ENCODE measurements at places on chromosomes 4 and X. TPM values are rescaled to one million over a fixed set of nuclear protein-coding genes. Genes with fewer than 3 reads are reported as not detected.

DNA sequence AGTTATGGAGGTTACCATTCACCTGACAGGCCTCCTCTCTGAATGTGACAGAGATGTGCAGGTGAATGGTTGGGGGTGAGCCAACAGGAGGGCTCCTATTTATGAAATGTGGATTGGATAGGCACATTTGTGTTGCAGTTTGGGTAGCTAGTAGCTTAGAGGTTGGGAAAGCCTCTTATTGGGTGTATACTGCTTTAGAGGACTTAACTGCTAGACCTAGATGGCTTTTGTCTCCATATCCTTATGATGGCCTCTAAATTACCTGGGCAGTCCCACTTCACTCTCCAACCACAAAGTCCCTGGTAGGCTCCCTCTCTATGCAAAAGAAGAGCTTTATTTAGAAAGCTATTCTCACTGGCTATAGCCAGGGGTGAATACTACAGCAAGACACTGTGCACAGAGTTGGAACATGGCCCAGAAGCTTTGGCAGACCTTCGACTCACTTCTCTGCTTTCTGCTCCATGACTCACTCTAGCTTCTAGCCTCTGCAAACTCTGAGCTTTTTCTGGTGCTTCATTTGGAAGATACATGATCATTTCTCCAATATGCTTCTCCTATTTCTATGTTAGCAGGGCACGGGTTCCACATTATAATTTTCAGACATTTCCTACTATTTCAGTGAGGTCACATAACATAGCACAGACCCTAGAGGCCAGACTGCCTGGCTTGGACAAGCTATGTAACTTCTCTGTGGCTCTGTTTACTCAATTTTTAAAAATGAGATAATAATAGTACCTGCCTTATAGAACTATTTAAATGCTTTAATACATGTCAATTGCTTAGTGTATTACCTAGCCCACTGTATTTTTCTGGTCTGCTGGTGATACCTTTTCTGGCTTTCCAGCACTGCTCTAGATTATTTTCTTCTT, 6.0 kb upstream of the VGLL1 start:
- DNase-seq: peak; percentile 61

GRCh38 chr4:181959121-181959520, 284.1 kb upstream of the TENM3 start:
- no peak for DNase-seq

GRCh38 chr4:13349096-13349495, 135.0 kb downstream of the RAB28 start:
- no peak for DNase-seq

GRCh38 chr4:128061566-128062536, 739 bp downstream of the LARP1B start:
- peak; percentile 46 for DNase-seq

DNA sequence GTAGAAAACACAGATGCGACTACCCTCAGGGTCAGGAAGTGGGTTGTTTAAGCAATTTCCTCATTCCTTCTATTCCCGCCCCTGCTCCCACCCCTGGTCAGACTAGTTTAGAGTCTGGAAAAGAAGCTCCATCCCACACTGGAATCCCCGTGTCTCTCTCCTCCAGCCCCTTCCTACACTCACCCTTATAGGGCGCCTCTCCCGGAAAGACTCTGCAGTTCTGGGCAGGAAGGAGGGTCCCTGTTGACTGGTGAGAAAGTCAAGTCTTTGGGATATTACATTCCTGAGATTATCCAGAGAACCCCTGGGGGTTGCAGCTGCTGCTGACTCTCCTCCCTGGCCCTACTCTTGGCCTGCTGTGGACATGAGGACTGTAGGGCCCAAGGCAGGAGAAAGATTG, 11.9 kb downstream of the STARD8 start:
- DNase-seq: no peak

DNA sequence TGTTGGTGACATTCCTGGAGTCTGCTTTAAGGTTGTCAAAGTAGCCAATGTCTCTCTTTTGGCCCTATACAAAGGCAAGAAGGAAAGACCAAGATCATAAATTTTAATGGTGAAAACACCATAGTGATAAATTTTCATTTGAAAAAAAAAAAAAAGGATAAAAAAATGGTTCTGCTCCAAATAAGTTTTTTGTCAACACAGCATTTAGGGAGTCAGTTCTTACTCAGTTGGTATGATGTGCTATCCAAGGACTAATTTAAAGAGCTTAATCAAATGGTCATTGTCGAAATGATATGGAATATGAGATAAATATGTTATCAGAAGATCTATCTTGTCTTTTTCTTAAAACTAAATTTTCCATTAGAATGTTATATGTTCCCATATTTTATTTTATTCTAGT, 83.9 kb downstream of the PCDH18 start:
- DNase-seq: no peak

ASB12 gene
- total RNA-seq: 11.4 TPM

DCX gene
- not detected for total RNA-seq

SOWAHB gene
- total RNA-seq: not detected

KDR gene
- 7.4 TPM for total RNA-seq

SPANXA1 gene
- total RNA-seq: not detected

SLC25A31 gene
- total RNA-seq: not detected

All from gastrocnemius medialis (tissue), 4 donors.